ENCODE measurements at places on chromosomes 13 and 19.

GRCh38 chr19:46815833-46816627 lies 27.6 kb upstream of the SLC1A5 start:
- no peak for DNase-seq

DNA sequence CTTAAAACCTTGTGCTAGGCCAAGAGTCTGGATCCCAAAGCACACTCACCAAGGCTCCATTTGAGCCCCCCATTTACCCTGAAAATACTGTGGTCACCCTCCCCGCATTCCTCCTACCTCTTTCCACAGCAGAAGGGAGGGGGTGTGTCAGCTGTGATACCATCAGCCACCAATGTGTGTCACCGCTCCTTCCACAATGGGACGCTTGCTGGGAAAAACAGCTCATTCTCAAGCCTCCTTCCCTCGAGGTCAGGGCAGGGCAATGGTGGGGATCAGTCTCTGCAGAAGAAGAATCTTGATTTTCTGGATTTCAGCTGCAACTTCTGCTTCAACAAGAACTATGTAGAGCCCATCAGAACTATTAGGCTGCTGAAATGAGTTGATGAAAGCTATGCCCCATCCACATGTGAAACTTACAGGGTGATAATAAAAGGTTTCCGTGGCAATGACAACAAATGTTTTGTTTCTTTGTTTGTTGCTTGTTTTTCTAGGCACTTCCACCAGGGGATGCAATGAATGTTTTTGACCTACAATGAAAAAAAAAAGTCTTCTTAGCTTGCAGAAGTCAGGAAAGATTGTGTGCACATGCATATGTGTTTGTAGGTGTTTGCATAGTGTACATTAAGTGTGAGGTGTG lies 26.4 kb upstream of the ZNF507 start:
- peak; percentile 65 for DNase-seq

- peak; percentile 24 for DNase-seq
Measured at GRCh38 chr19:30584090-30584489, 211.9 kb downstream of the ZNF536 start.

- DNase-seq, result no peak
Measured at GRCh38 chr13:96551546-96551945, 442.7 kb downstream of the OXGR1 start.

GRCh38 chr19:53981376-53981951 lies 10.0 kb upstream of the CACNG6 start:
- DNase-seq, result no peak

- DNase-seq, result no peak
Measured at GRCh38 chr13:24355103-24355502, 45.7 kb downstream of the C1QTNF9 start.

- DNase-seq, result no peak
Measured at GRCh38 chr19:5240011-5240410, 100.6 kb downstream of the PTPRS start.

DNA sequence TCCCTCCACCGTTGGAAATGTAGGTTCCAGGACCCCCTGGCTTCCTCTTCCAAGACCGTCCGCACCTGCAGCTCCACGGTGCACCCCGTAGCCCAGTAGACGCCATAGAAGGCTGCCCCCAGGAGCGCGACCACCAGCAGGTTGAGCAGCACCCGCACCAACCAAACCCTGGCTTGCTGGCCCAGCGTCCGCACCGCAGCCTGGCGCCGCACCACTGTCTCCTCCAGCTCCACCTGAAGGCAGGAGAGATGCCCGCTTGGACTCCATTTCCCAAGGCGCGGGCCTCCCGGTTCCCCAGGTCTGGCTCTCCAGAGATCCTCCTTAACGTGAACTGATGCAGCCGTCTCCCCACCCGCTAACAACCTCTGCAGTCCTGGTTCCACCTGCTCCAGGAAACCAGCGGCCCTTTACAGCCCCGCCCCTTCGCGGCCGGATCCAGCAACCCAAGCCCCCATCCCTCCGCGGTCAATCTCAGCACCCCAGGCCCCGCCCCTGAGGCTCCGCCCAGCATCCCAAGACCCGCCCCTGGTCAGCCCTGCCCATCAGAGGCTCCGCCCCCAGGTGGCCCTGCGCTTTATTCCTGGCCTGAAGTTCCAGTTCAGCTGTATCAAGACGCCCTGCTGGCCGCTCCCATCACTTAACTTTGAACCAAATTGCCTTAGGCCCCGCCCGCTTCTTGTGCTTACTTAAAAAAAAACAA lies 5.0 kb upstream of the LENG1 start:
- DNase-seq, result peak; percentile 28

- DNase-seq, result no peak
Measured at GRCh38 chr13:77343841-77344240, 16.9 kb upstream of the MYCBP2 start.

- peak; percentile 44 for DNase-seq
Measured at GRCh38 chr19:4393947-4394590, 6.3 kb downstream of the SH3GL1 start.

DNA sequence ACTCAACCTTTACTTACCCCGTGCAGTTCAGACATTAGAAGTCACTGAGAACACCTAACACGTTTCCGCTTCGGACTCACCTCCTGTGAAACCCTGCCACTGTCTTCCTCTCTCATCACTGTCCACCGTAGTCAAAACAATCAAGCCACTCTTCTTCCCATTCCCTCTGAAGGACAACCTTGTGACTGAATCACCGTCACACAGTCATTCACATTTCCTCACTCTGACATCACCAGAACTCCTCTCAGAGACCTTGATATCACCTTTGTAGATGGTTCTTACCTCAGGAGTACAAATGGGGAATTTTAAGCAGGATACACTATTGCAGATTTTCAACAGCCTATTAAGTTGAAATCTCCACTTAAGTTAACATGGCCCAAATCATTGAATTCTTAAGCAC lies 1.3 kb upstream of the KBTBD6 start:
- DNase-seq, result no peak

- no peak for DNase-seq
Measured at GRCh38 chr19:16604615-16605014, 23.4 kb downstream of the MED26 start.

GRCh38 chr13:27605610-27606200 lies 14.6 kb downstream of the LNX2 start:
- peak; percentile 11 for DNase-seq

GRCh38 chr13:42101821-42102585 lies 53.6 kb downstream of the DGKH start:
- no peak for DNase-seq

DNA sequence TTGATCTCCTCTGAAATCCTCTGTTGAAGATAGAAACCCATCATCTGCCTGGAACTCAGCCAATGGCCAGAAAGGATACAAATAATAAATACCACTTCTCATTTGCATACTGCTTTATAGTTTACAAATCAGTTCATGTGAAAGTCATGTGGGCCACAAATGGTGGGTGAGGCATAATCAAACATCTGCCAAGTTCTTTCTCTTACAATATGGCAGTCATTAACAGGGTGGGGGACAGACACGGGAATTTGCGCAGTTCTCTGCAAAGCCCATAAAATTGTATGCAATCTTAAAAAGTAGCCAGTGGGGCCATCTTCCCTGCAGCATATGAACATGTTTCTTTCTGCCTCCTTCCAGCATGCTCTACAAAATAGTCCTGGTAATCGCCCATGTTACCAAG lies 59.6 kb downstream of the NUFIP1 start:
- no peak for DNase-seq

GRCh38 chr13:39684531-39685137 lies 29.2 kb downstream of the COG6 start:
- peak; percentile 54 for DNase-seq

DNA sequence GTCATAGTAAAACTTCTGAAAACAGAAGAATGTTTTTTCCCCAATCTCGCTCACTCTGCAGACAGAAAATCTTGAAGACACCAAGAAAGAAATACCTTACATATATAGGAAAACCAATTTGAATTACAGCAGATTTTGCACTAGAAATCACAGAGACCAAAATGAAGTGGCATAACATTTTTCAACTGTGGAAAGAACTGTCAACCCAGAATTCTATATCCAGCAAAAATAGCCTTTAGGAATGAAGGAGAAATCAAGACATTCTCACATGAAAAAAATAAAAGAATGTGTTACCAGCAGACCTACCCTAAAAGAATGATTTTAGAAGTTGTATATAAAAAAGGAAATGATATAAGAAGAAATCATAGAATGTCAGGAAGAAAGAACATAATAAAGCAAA lies 28.7 kb downstream of the CCDC122 start:
- peak; percentile 31 for DNase-seq

- peak; percentile 33 for DNase-seq
Measured at GRCh38 chr13:97429681-97430081, 4.3 kb upstream of the RAP2A start.

GRCh38 chr19:55134736-55135135 lies 14.3 kb downstream of the TNNT1 start:
- DNase-seq, result no peak

DNA sequence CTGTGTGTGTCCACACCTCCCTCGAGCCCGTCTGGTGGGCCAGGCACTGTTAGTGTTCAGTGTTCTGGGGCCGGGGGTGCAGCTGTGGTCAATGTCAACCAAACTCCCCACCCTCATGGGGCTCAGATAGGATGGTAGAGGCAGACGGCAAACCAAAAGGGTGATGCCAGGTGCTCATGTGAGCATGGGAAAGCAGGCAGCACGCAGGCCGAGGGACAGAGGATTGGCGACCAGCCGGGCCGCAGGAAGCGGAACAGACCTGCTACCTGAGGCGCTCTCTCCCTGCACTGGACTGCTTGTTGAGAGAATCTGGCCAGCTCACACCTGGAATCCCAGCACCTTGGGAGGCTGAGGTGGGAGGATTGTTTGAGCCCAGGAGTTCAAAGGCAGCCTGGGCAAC lies 29.1 kb downstream of the DHX34 start:
- DNase-seq, result no peak

- no peak for DNase-seq
Measured at GRCh38 chr19:5832527-5833216, 6.8 kb downstream of the FUT6 start.

GRCh38 chr19:44741258-44741731 lies 7.2 kb upstream of the BCL3 start:
- no peak for DNase-seq

DNA sequence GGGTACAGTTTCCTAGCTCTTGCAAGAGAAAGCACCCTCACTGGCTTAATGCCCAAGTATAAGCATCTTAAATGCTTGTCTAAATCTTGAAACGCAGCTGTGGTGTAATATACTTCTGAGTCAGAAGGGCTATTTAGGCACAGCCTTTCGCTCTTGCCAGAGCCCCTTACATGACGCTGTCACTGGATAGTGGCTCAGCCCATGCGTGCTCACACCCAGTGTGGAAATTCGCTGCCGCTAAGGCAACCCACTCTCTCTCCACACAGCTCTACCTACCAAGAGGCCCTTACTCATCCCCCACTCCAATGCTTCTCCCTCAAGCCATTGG lies 24.0 kb downstream of the UQCRFS1 start:
- no peak for DNase-seq

GRCh38 chr13:63161219-63161618 lies 1745.6 kb upstream of the PCDH20 start:
- no peak for DNase-seq

- peak; percentile 80 for DNase-seq
Measured at GRCh38 chr13:25375727-25376358, 4.1 kb downstream of the ATP8A2 start.

DNA sequence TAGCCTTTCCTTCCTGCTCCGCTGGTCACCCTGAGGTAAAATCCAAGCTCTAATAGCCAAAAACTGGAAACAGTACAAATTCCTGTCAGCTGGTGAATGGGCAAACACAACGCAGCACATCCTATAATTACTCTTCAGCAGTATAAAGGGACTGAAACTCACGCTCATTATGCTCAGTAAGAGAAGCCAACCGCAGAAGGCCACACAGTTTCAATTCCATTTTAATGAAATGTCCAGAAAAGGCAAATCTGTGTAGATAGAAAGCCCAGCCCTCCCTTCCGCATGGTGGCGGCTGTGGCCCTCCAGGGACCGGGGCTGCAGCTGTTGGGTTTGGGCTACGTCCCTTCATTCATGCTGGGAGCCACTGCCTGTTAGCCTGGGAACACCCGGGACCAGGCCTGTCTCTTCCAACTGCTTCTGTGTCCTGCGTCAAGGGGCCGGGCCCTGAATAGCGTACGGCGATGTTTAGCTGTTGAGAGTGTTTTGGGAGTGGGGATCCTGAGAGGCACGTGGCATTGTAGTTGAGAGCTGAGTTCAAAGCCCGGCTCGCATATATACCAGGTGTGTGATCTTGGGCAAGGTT lies 23.5 kb downstream of the NKPD1 start:
- peak; percentile 62 for DNase-seq

DNA sequence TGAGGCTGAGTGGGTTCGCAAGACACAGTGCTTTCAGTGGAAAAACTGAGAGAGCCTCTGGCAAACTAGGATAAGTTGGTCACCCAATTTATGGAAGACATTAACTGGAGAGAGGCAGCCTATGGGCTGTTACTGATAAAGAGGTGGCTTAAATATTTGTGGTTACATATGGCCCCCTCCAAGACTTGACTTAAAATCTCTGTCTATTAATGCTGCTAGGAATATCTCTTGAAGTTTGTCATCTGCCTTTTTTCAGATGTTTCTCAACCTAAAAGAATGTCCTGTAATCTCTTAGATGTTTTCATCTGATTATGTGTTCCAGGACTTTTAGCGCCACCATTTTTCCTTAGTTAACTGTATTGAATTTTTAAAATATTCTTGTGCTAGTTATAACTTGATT lies 54.6 kb downstream of the NAA16 start:
- DNase-seq, result no peak

GRCh38 chr19:5094768-5095567 lies 126.1 kb downstream of the KDM4B start:
- DNase-seq, result peak; percentile 44

DNA sequence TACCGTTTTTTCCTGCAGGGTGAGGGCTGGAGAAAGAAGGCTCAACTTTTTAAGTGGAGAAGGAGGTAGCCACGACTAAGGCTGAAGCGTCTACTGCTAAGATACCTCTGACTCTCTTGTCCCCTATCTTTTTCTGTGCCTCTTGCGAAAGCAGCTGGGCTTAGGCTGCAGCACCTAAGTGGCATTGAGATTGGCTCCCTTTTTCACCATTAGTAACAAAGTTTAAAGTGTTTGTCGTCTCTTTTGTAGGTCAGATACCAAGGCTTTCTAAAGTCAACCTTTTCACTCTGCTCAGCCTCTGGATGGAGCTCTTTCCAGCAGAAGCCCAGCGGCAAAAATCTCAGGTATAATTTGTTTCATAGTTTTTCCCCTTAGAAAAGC lies 887 bp downstream of the CDADC1 start:
- DNase-seq, result no peak

DNA sequence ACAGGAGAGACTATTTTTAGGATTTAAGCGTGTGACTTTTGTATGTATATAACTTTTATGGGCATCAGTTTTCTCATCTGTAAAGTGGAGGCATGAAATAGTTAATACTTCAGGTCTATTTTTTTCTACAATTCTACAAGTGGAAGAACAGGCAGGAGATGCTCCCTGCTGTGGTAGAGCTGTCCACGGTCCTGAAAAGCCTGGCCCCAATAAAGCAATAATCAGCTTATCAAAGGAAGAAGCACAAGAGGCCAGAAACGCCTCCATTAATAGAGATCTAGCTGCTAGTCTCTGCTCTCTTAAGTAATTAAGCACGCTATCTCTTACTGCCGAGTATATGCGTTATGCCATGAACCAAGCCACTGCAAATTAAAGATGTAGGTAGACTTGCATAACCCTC lies 28.0 kb upstream of the WASF3 start:
- DNase-seq, result peak; percentile 90

Data from eye (tissue), 1 donor.